ENCODE measurements at places on chromosomes 1 and 21. TPM values are rescaled to one million over a fixed set of nuclear protein-coding genes. Genes with fewer than 3 reads are reported as not detected.

B3GALT2 gene
- total RNA-seq = 1.4 TPM

BATF3 gene
- total RNA-seq = 129 TPM

MCOLN3 gene
- total RNA-seq = 0.43 TPM

IFI44L gene
- 4.1 TPM for total RNA-seq

LRRC39 gene
- 1.0 TPM for total RNA-seq

CKS1B gene
- total RNA-seq = 162 TPM

LCE3D gene
- not detected for total RNA-seq

CRP gene
- not detected for total RNA-seq

TMEM79 gene
- 14.5 TPM for total RNA-seq

F13B gene
- 0.13 TPM for total RNA-seq

KLHDC9 gene
- not detected for total RNA-seq

GRCh38 chr21:35528116-35529042 is 479.3 kb upstream of the RUNX1 start:
- ATAC-seq = peak; percentile 85
- no peaks in the 10 kb centered on the region for H3K36me3 ChIP-seq
- H3K27ac ChIP-seq = peak overlapping the region; percentile 92
- H3K4me1 ChIP-seq = peaks cover 32% of the 10 kb centered on the region
- H3K4me3 ChIP-seq = peak overlapping the region; percentile 92
- H3K27me3 ChIP-seq = no peaks in the 10 kb centered on the region

- no peak overlapping the region for H3K4me3 ChIP-seq
- H3K4me1 ChIP-seq = no peaks in the 10 kb centered on the region
- H3K27ac ChIP-seq = no peak overlapping the region
- H3K27me3 ChIP-seq = peaks cover 6% of the 10 kb centered on the region
- no peak for ATAC-seq
Observed at GRCh38 chr1:246803883-246804282, 79.7 kb downstream of the SCCPDH start.

DNA sequence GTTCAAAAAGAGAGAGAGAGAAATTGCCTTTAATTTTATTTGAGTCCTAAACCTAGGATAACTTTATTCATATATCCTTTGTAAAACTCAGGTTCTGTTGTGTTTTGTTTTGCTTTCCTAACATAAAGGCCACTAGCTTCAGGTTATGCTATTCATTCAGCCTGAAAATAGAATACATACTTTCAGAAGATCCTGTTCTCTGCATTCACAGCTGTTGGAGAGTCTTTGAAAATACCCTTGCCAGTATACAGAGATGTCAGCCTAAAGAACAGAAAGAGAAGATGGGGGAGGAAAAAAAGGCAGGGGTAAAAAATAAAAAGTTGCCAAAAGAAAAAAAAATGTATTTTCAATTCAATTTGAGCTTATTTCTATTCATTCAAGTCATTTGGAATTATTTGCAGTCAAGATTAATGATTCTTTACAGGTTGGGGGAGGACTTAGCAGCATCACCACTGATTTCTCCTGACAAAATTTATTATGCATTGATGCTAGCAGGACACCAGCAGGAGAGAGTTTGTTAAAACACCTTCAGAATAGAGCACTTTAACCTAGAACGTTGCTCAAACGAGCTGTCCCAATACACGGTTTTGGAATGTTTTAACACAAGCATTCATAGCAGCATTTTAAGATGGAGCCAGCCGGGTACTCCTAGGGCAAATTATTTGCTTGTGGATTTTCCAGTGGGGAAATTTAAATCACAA is 318.5 kb downstream of the NTNG1 start:
- H3K27me3 ChIP-seq = peaks cover 17% of the 10 kb centered on the region
- H3K4me3 ChIP-seq = no peak overlapping the region
- no peaks in the 10 kb centered on the region for H3K4me1 ChIP-seq
- no peak for ATAC-seq
- H3K36me3 ChIP-seq = no peaks in the 10 kb centered on the region
- H3K27ac ChIP-seq = no peak overlapping the region

DNA sequence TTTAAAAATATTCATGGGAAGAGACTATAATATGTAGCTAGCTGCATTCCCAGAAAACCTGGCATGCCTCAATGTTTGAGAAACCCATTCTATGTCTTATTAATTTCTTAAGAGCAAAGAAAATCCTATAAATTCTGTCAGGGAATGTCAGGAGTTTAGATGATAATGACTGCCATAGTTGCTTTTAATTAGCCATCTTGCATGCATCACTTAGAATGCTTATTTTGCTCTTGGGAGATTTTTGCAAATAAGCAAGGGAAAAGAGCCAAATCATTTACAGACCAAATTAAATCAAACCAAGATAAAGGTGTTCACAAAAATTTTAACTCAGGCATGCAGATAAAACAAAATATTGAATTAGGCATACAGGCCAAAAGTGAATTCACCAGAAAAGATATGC is 152.8 kb downstream of the FASLG start:
- peaks cover 3% of the 10 kb centered on the region for H3K4me1 ChIP-seq
- H3K4me3 ChIP-seq = no peak overlapping the region
- ATAC-seq = no peak
- H3K36me3 ChIP-seq = no peaks in the 10 kb centered on the region
- H3K27me3 ChIP-seq = peaks cover 4% of the 10 kb centered on the region

- H3K27ac ChIP-seq = peak overlapping the region; percentile 72
- H3K27me3 ChIP-seq = no peaks in the 10 kb centered on the region
- peak; percentile 97 for ATAC-seq
- H3K36me3 ChIP-seq = peaks cover 79% of the 10 kb centered on the region
Observed at GRCh38 chr1:31036749-31037500, 28.6 kb downstream of the PUM1 start.

DNA sequence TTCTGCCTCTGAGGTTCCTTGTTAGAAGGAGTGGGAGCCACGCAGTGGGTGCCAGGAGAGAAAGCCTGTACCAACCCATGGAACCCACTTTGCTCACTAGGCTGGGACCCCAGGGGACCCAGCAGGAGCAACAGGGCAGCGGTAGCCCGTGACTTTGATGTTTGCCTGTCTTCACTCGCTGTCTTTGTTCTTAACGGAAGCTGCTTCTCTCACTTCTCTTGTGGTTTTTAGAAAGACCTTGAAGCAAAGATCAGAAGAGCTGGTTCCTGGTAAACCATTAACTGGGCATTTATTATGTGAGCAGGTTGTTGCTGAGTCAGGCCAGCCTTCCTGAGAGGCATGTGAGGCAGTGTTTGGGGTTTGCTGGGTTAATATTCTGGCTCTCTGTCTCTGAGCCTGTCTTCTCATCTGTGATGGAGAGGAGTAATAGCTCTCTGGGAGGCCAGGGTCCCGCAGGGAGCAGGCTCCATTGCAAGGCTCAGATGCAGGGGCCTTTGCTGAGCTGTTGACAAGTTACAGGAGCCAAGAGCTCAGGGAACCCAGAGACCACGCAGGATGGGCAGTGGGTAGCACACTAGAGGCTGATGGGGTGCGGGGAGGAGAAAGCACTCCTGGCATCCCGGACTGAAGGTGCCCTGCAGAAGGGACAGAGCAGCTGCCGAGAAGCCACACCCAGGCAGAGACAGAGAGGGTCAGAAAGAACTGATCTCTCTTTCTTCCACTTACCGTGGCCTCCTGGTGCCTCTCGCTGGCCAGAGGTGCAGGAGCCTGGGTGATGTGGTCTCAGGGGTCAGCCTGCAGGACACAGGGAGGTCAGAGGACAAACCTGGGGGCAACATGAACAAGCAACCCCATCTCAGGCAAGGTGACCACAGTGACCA is 367.5 kb upstream of the C1orf174 start:
- peaks cover 21% of the 10 kb centered on the region for H3K27me3 ChIP-seq
- no peaks in the 10 kb centered on the region for H3K36me3 ChIP-seq
- ATAC-seq = no peak
- no peak overlapping the region for H3K27ac ChIP-seq
- H3K4me3 ChIP-seq = no peak overlapping the region
- H3K4me1 ChIP-seq = no peaks in the 10 kb centered on the region

GRCh38 chr1:216627252-216627651 is 96.0 kb downstream of the ESRRG start:
- no peaks in the 10 kb centered on the region for H3K27me3 ChIP-seq
- no peaks in the 10 kb centered on the region for H3K36me3 ChIP-seq
- no peak for ATAC-seq
- H3K27ac ChIP-seq = no peak overlapping the region
- no peaks in the 10 kb centered on the region for H3K4me1 ChIP-seq

DNA sequence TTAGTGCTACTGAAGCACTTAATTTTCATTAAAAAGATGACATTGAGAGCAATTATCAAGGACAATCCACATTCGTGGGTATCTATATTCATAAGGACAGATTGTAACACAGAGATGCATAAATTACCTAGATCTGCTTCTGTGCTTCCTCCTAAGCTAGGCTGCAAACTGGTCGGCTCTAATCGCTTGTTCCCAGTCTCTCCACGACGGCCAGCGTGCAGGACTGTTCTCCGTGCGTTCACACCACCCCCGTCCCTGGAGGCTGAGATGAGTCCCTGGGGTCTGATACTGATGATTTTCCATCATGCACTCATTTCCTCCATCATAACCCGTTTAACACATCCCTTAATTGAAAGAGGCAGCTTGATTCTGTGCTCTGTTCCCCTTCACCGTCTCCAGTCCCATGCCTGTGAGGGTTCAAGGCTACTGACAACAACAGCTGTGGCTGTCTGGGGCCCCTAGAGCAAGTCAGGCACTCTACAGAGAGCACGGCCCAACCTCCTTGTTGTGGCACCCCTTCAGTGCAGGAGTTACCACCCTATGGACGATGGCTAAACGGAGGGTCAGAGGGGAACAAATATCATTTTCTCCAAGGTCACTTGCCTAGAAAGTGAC is 469.6 kb downstream of the NPHP4 start:
- no peak overlapping the region for H3K27ac ChIP-seq
- peaks cover 15% of the 10 kb centered on the region for H3K27me3 ChIP-seq
- no peaks in the 10 kb centered on the region for H3K4me1 ChIP-seq

- peaks cover 13% of the 10 kb centered on the region for H3K27me3 ChIP-seq
- ATAC-seq = no peak
- H3K27ac ChIP-seq = no peak overlapping the region
Observed at GRCh38 chr1:47865881-47866535, 131.2 kb downstream of the TRABD2B start.

GRCh38 chr21:43865540-43866259 is 677 bp downstream of the AGPAT3 start:
- peak; percentile 38 for ATAC-seq
- peaks cover 31% of the 10 kb centered on the region for H3K4me1 ChIP-seq
- H3K36me3 ChIP-seq = peaks cover 38% of the 10 kb centered on the region
- H3K27me3 ChIP-seq = no peaks in the 10 kb centered on the region
- peak overlapping the region; percentile 94 for H3K27ac ChIP-seq
- H3K4me3 ChIP-seq = peak overlapping the region; percentile 93

DNA sequence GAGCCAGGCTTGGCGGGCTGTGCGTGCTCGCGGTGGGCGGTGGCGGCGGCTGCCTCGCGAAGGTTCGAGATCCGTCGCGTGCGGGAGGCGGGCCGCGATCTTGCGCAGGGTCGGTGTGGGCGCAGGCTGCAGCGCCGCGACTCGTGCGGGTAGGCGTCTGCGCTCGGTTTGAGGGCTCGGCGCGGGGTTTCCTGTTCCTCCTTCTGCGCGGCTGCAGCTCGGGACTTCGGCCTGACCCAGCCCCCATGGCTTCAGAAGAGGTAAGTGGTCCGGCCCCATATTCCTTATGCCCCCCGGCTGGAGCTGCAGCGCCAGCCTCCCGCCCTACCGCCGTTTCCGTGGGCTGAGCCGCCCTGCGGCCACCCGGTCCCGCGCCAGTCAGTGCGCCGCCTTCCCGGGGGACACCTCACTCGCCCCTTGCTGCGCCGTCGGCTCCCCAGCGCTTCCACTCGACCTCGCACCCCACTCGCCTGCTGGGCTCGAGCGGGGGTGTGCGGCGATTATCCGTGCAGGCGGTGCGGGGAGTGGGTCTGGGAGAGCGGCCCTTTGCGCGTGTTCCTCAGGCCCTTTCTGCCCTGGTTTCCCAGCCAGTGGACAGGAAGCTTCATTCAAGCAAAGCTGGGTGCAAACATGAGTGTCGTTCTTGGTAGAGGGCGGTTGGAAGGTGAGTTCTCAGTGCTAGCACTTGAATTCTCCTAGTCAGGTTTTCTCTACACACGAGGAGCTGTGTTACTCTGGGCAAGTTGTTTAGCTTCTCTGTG is at the start of gene CACYBP:
TSS of gene CACYBP (plus strand) at position 12 of the 761 bp plus-strand sequence. CDS start at position 246, 234 bp downstream.
- no peaks in the 10 kb centered on the region for H3K27me3 ChIP-seq
- no peak within 1 kb of the TSS for H3K4me3 ChIP-seq
- H3K27ac ChIP-seq = no peak within 1 kb of the TSS
- H3K4me1 ChIP-seq = peaks cover 27% of the 10 kb centered on the region
- peaks cover 63% of the 10 kb centered on the region for H3K36me3 ChIP-seq
- ATAC-seq = peak; percentile 2

GRCh38 chr1:43454270-43455011 is 710 bp upstream of the HYI start:
- H3K27ac ChIP-seq = peak overlapping the region; percentile 91
- H3K27me3 ChIP-seq = peaks cover 4% of the 10 kb centered on the region
- H3K4me3 ChIP-seq = peak overlapping the region; percentile 96
- peak; percentile 93 for ATAC-seq

DNA sequence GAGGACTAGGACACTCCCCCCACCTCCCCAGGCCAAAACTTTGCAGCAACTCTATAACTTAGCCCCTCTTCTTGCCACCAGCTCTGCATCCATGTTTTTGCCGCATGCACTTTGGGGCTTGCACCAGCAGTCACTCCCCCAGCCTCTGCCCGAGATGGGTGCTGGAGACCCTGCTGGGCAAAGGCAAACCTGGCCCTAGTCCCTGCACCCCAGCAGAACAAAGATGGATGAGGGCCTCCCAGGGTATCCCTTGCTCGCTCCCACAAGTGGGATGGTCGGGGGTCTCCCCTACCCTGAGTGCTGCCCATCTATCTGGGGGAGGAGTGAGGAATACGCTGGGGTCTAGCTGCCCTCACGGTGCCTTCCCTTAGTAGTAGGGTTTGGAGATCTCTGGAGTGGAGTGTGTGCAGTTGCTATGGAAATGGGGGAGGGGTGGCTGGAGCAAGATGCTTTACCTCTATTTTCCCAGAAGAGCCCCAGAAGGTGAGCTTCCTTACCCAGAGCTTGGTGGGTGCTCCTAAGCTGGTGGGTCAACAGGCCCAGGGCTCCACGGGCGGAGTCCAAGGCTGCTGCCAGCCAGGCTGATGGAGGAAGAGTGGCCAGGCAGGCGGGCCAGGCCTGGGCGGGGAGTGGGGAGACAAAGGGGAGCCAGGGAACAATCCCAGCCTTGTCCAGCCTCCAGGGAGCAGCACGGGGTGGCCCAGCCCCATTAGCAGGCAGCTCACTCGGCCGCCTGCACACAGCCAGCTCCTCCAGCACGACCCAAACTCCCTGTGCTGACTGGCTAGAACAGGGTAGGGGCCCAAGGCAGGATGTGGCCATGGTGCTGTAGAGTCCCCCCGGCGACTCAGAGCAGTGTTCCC is at the start of gene PAQR6:
TSS of gene PAQR6 (minus strand) at position 597 of the 863 bp plus-strand sequence. CDS start 1,325 bp downstream, outside the sequence.
- H3K27me3 ChIP-seq = no peaks in the 10 kb centered on the region
- peaks cover 17% of the 10 kb centered on the region for H3K4me1 ChIP-seq
- no peak within 1 kb of the TSS for H3K4me3 ChIP-seq

Data from activated T-helper 17 cell treated with anti-CD3 and anti-CD28 coated beads, Interleukin-2, amount 50 U/mL, for 72 hours (primary cell).